ENCODE measurements at places on chromosomes 12 and 14.

DNA sequence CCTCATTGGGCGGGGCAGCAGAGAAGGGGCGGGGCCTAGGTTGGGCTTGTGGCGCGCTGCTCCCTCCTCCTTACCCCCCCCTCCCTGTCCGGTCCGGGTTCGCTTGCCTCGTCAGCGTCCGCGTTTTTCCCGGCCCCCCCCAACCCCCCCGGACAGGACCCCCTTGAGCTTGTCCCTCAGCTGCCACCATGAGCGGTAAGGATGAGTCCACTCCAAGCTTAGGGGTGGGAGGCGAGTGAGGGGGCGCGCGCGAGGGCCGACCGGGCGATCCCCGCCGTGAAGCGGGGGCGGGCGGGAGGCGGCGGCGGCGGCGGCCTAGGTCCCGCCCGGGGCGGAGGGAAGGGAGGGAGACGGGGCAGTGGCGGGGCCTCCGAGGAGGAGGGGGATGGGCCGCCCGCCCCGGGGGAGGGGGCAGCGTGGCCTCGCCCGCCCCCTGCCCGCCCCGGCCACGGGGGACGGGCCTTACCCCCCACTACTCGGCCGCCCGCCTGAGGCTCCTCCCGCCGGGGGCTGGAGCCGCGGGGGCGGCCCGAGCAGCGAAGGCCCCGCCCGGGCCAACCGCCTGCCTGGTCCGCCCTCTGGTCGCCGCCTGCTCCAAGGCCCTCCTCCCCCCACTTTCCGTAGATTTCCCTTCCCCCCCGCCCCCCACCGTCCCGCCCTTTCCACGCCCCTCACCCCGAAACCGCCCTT, at the start of gene SP1:
Gene SP1, plus strand, starts transcription at position 73 of the 690 bp plus-strand sequence. Its CDS starts 116 bp downstream, at position 189.
- peak; percentile 62 for DNase-seq

DNA sequence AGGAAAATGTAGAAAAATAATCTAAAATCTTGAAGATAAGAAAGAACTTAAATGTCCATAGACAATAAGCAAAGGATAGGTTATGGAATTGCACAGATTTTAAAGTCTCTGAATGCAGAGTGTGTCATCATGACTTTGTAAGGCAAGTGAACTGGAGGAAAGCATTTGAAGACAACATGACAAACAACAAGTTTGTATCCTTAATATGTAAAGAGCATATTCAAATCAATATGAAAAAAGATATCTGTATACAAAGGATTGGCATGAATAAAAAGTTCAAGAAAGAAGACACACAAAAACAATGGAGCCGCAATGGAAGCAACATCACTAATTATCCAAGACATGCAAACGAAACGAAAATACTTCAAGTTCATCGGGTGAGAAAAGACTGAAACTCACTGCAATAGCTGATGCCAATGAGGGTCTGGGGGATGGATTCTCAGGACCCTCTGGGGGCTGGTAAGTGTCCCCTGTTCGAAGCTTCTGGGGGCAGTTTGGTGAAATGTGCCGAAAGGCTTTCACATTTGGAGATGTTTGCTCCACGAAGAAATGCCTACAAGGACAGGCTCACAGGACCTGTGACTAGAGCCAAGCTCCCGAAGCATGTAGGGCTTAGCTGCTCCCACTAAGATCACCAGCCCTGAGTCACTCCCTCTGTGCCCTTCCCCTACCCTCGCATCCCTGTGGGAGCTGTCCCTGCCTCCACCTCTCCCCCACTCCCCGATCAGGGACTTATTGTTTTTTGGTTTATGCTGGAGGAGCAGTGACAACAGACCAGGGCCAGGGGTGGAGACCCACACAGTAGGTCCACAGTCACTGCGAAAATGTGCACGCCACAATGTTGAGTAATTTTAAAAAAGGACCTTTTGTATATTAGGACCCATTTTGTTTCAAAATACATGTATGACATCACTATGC, 345.7 kb upstream of the SFSWAP start:
- DNase-seq: no peak

- peak; percentile 21 for DNase-seq
Measured at GRCh38 chr14:102593061-102593824, 794 bp downstream of the RCOR1 start.

DNA sequence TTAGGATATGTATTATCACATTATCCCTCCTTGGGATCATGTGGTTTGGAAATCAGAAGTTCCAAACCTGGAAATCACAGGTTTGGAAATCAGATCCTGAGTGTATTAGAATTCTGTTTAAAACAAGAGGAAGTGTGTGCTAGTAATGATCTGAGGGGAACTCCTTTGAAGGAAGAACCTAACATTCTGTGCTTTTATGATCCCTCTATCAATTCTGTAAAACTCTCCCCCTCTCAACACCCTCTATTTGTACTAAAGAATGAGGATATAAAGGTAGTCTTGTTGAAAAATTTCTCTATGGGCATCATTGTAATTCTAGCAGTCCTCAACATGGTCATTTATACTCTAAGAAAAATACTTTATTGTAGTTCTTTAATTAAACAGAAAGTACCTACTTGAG, 97.4 kb downstream of the SRGAP1 start:
- no peak for DNase-seq

DNA sequence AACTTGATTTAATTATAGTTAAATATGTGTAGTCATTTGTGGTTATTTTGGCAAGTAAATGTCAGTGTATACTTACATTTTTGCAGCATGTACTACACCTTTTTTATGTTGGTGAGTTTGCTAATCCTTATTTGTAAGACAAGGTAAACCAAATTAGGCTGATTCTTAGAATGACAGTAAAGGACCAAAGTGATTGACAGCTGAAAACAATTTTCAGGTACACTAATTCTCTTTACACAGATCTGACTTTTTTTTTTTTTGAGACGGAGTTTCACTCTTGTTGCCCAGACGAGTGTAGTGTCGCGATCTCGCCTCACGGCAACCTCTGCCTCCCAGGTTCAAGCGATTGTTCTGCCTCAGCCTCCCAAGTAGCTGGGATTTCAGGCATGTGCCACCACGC, 8.4 kb downstream of the SLC25A3 start:
- DNase-seq: no peak

DNA sequence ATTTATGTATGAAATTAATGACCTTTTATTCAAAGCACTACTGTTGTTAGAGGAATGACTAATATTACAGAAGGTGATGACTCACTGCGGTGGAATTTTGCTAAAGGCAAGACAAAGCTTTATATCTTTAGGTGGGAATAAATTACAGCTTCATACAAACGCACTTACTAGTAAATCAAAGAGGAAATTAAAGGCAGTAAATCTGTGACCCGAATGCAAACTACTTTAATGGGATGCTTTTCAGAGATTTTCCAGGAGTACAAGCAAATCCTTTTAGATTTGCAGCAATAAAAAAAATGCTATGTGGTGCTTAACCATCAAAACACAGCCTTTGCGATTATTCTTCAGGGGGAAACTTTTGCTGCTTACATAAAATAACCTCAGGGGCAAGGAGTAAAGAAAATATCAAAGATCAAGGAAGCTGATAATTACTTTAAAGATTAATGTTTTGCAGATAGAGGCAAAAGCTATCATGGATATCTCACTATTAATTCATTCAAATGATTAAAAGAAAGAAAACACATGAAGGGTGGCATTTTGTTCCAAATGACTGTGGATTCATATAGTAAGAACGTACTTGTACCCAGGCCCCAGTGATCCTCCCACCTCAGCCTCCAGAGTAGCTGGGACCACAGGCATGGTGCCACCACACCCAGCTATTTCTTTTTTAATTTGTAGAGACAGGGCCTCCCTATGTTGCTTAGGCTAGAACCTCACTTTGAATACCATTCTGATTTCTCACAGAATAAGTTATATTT, 98.9 kb downstream of the DENND5B start:
- DNase-seq: no peak

GRCh38 chr14:96148631-96149030, 56.0 kb upstream of the BDKRB2 start:
- DNase-seq: no peak

Data from C1 segment of cervical spinal cord (tissue), 14 donors.